Fibroblast of the aortic adventitia (primary cell): ENCODE measurements at places on chromosomes 4 and X. TPM values are rescaled to one million over a fixed set of nuclear protein-coding genes. Genes with fewer than 3 reads are reported as not detected.

ABCD1 gene
- 9.3 and 15.5 TPM in 2 replicates for total RNA-seq

GRCh38 chrX:23136816-23137215 is 137.1 kb downstream of the DDX53 start:
- no peak for DNase-seq

DNA sequence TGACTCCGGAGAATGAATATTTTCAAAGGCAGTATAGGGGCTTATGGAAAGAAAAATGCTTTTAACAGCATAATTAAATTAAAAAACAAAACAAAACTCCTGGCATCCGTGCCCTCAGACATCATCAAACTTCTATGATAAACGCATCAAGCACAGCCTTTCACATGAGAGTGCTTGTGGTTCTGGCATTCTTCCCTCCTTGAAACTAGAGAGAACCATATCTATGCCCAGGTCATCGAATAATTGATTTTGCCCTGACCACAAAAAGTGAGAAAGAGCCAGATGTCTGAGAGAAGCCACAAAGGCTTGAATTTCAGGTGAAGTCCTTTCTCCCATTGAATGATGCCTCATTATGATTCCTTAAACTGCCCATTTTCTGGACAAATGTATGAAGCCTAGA is 286.8 kb downstream of the CBLL2 start:
- DNase-seq, result peak; percentile 51

SLC16A2 gene
- 5.9 and 28.5 TPM in 2 replicates for total RNA-seq

MAGEA4 gene
- not detected in 2 replicates for total RNA-seq

PABPC1L2B gene
- not detected in 2 replicates for total RNA-seq
